Keratinocyte (primary cell): ENCODE measurements at places on chromosomes 3 and 15. TPM values are rescaled to one million over a fixed set of nuclear protein-coding genes. Genes with fewer than 3 reads are reported as not detected.

TM6SF1 gene
- 0.05 TPM in 1 of 3 replicates, not detected in the others for polyA plus RNA-seq

SUSD5 gene
- polyA plus RNA-seq: 0.03 to 0.09 TPM (median 0.05 TPM) in 3 replicates

PCSK6 gene
- polyA plus RNA-seq: 3.1 to 4.4 TPM (median 3.5 TPM) in 3 replicates

SAMMSON gene
- polyA plus RNA-seq: not detected in 3 replicates

PLAAT1 gene
- 0.48 to 0.57 TPM (median 0.55 TPM) in 3 replicates for polyA plus RNA-seq

MFAP1 gene
- 20.0 to 33.1 TPM (median 25.6 TPM) in 3 replicates for polyA plus RNA-seq

CCDC191 gene
- polyA plus RNA-seq: 1.5 to 3.6 TPM (median 3.6 TPM) in 3 replicates

- no peak for DNase-seq
Observed at GRCh38 chr15:35618260-35619188, 72.6 kb upstream of the DPH6 start.

DNA sequence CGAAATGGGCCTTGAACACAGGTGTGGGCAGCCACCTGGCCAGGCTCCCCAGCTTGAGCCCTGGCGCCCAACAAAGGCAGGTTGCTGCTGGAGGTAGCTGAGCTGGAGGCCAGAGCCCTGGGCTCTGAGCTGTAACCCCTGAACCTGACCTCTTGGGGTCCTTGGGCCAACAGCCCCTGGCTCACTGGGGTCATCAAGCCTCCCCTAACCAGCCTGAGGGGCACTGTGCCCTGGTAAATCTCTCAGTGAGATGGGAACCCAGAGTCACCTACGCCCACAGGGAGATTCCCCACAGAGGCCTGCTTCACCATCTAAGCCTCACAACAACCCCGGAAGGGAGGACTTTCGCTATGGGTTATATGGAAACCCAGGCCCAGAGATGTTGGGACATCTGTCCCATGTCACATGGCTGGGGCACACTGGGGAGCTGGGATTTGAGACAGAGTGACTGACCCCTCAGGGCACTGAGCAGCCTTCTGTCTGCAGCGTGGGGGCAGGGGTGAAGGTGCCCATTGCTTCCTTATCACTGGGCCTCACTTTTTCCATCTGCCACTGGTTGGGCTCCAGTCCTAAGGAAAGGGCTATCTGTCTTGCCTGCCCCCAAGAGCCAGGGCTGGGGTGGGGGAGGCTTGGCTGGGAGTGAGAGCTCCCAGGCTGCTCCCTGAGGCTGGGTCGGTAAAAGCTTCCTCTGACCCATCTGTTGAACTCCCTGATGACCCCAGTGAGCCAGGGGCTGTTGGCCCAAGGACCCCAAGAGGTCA is 59.1 kb downstream of the IQSEC1 start:
- no peak for DNase-seq

DNA sequence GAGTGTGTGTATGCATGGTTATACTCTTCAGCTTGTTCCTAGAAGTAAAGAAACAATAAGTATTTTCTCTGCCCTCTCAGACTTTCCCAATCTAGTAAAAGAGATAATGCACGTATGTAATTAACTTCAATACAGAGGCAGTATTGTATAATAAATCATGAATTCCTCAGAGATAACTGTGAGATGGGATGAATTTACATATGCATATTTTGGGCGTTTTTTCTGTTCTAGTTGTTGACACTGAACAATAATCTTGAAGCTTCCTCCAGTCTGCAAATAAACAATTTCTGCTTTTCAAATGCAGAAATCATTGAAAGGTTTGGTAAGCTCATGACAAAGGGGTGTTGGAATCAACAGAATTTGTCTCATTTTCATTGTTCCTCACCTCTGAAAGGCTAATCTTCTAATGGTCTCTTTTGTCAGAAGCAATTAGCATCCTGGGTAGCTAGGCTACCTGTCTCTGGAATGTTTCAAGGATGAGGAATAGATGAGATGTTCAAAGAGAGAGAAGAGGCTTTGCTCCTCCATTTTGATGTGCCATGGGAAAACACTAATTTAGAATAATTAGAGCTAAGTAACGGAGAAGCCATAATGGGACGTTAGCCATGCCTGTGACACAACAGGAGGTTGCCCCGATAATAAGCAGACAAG is 43.3 kb upstream of the SIAH2 start:
- DNase-seq: no peak

GRCh38 chr3:49121132-49121736 is 611 bp upstream of the USP19 start:
- DNase-seq: no peak

- no peak for DNase-seq
Observed at GRCh38 chr3:138441256-138441655, 6.8 kb downstream of the ESYT3 start.

DNA sequence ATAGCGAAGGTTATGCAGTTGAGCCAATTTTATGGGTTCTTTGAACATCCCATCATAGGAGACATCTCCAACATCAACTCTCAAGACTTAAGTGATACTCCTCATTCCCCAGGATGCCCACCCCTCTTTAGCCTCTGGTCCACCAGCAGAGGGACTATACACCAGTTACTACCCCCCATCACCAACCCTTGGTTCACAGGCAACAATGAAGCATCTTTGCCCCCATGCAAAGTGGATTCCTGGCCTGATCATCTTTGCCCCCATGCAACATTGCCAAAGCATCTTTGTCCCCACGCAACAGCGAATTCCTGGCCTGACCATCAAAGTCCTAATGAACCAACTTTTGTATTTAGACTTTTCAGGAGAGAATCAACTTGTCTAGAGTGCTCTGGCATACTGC is 19.1 kb downstream of the GPR15 start:
- DNase-seq: no peak

DNA sequence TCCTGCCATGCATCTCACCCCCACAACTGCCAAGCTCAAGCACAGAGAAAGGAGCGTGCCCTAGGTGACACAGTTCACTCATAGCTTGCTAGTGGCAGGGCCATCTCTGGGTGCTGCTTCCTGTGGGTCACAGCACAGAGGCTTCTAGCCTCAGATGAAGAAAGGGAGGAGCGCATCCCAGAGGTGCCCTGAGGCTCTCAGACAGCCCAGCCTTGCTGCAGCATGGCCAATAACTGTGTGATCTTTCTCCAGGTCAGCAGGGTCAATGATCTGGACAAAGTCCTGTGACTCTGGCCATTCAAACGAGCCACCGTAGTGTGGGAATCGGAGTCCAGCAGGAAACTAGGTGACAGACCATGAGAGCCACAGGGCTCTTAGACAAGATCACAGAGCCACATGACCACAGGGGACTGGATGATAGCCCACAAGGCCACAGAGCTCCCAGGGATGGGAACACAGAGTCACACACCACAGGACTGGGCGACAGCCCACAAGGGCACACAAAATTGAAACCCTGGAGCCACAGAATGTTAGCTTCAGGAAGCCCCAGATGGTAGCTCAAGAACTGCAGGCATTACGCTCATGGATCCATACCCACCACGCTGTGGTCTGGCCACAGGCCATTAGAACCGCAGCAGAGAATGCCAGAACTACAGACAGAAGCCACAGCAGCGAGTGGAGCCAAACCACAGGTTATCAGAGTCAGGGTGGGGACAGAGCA is 25.9 kb upstream of the GRIP2 start:
- DNase-seq: no peak

DNA sequence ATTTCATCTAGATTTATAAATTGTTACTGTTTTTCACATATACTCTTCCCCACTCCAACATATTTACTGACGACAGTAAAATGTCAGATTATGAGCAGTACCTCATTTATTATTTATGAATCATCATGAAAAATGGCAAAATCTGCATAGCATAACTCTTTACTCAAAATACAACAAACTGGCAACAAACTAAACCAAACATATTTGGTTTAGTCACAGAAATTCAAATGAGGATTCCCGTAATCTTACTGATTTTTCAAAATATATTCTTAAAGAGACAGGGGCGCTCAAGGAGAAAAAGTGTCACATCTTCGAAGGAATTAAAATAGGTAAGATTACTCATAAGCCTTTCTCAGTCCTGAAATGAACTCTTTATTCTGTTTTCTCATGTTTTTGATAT is 3.0 kb upstream of the GPR87 start:
- DNase-seq: no peak
